ENCODE measurements at places on chromosomes 5 and 9.

- no peak for DNase-seq
Measured at GRCh38 chr5:174217527-174217926, 172.0 kb downstream of the NSG2 start.

DNA sequence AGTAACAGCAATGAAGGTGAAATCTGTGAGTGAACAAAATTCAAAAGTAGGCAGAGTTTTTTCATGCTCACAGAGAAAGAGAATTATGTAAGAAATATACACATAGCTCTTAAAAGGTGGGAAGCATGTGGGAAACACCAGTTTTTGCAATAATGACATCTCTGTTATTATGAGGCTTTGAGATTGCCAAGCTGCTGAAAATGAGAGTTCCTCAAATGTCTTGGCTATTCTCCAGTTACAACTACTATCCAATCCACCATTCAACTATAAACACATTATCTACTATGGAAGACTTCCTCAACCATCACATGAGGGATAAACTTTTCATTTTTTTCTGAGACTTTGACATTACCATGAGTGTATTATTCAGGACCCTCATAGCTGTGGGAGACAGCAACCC is 420.8 kb upstream of the ACTBL2 start:
- DNase-seq, result no peak

- DNase-seq, result no peak
Measured at GRCh38 chr9:36796671-36797419, 224.2 kb downstream of the MELK start.

DNA sequence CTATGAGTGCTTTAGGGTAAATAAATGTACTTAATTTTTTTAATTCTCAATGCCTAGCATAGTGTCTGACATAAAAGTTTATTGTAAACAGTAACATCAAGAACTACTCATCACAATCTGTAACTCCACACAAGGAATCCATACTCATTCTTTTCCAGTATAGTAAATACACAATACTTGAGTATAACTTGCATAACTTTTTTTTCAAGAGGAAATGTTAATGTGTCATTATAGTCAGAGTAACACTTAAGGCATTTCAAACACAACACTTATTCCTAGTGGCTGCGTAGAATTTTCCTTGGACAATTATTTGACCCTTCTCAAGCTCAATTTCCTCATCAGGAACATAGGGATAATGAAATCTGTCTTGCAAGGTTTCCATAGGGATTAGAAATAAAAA is 584.3 kb downstream of the CAAP1 start:
- no peak for DNase-seq

GRCh38 chr5:1959725-1960581 is 77.2 kb upstream of the IRX4 start:
- no peak for DNase-seq

- DNase-seq, result no peak
Measured at GRCh38 chr9:88996921-88997235, 5.6 kb downstream of the S1PR3 start.

DNA sequence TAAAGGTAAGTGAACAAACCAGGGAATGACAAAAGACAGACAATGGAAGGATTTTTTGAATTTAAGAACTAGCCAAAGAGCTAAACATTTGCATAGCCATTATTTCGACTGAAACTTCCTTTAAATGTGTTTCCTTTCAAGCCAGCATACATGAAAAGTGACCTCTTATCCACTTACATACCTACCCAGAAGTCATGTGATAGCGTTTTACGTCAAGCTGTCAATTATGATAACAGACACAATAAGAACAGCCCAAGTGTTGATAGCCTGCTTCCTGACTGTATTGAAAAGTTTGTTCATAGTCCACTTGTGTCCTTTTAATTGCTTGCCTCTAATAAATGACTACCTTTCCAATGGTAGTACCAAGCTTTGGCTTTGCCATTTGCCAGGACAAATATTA is 206.0 kb downstream of the NFIB start:
- no peak for DNase-seq

- no peak for DNase-seq
Measured at GRCh38 chr5:1137567-1138444, 25.9 kb upstream of the SLC12A7 start.

GRCh38 chr9:129888293-129889121 is 53.2 kb downstream of the USP20 start:
- DNase-seq, result peak; percentile 99

- no peak for DNase-seq
Measured at GRCh38 chr5:39503155-39503554, 78.4 kb upstream of the DAB2 start.

- DNase-seq, result no peak
Measured at GRCh38 chr5:32600054-32600622, 14.8 kb downstream of the SUB1 start.

DNA sequence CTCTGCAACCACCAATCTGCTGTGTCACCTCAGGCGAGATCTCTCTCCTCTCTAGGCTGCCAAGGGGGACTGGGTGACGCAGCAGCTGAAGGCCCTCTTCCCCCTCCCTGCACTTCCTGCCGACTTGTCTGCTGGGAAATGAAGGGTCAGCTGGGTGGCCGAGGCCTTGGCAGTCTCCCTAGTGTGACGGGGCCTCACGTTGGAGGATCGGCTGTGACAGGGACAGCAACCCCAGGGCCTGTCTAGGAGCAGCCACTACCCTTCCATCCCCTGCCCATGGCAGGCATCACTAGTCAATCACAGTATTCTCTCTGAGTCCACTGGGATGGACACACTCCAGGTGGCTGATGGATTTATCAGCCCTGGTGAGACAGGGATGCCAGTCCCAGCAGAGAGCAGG is 107.3 kb upstream of the SARDH start:
- DNase-seq, result no peak

GRCh38 chr9:124222109-124222508 is 35.6 kb upstream of the NEK6 start:
- no peak for DNase-seq

GRCh38 chr5:56142233-56142613 is 90.9 kb downstream of the ANKRD55 start:
- no peak for DNase-seq

DNA sequence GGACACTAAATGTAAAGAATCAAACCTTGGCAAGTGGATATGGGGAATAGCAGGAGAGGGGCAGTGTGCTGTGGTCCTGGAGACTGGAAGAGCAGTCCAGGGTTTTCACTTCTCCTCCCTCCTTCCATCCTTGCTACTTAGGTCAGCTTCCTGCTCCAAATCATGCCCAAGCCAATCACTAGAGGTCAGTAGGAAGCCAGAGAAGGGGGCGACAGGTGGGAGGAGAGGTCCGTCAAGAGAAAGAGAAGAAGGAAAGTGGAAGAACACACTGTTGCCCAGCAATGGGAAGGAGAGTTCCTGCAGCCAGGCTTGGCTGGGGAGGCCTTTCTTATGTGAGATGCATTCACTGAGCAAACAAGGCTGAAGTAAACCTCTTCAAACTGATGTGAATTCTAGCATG is 289.6 kb downstream of the DTWD2 start:
- no peak for DNase-seq

GRCh38 chr5:81506378-81506777 is 112.4 kb upstream of the ACOT12 start:
- DNase-seq, result no peak

GRCh38 chr5:103114440-103114839 is 5.5 kb downstream of the GIN1 start:
- no peak for DNase-seq

DNA sequence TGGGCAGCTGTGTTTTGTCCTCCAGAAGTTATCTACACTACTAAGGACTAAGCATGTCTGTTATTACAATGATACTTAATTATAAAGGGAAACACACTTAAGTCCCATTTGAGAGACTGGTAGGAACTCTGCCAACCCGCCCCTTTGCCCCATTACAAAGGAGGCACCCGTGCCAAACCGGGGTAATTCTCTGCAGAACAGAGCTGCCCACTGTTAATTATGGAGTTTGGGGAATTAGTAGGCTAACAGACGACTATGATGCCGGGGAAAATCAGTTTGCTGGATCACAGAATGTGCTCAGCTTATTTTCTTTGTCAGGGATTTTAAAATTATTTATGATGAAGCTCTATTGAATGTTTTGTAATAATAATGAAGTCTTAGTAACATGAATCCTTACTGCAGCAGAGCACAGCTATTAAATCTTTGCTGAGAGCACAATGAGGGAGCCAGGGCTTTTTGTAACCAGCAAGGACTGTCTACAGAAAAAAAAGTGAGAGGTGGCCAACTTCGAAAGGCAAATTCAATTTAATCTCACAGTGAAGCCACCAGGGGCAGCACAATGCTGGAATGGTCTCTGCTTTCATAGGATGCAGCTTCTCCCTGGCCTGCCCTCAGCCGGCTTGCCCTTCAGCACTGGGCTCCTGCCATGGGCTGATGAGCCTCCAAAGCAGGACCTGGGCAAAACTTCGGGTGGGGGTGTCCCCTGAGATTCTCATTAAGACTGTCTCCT is 134.5 kb downstream of the GNAQ start:
- DNase-seq, result no peak

DNA sequence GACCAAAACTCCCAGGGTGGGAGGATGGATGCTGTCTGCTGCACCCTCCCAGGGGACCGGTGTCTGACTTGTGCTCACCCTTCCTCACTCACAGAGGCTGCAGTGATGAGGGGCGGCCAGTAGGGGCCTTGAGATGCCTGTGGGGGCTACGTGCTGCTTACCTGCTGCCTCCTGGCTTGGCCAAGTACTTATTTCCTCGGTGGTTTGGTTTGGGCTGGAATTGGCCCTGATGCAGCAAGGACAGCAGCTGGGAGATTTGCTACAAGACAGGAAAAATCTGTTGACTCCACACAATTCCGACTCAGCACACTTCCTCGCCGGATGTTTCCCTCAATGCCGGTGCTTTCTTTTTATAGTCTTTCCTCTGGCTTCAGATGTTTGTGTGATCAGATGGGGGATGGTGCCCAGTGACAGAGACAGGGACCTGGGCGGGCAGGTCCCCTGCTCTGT is 6.6 kb downstream of the PCDH12 start:
- peak; percentile 37 for DNase-seq

DNA sequence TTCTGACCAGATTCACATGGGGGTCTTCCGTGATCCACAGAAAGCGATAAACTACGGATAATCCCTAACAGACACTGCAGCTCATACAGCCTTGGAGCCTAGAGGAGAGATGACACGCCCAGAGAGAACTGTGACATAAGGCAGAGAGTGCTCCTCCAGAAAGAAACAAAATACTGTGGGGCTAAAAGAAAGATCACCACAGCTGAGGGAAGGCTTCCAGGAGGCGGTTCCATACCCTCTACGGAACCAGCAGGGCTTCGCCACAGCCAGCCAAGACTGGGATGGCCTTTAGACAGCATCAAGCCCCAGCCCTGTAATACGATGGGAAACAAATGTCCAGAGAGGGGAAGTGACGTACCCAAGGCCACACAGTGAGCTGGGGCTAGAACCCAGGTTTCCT is 19.3 kb downstream of the GPX3 start:
- no peak for DNase-seq

DNA sequence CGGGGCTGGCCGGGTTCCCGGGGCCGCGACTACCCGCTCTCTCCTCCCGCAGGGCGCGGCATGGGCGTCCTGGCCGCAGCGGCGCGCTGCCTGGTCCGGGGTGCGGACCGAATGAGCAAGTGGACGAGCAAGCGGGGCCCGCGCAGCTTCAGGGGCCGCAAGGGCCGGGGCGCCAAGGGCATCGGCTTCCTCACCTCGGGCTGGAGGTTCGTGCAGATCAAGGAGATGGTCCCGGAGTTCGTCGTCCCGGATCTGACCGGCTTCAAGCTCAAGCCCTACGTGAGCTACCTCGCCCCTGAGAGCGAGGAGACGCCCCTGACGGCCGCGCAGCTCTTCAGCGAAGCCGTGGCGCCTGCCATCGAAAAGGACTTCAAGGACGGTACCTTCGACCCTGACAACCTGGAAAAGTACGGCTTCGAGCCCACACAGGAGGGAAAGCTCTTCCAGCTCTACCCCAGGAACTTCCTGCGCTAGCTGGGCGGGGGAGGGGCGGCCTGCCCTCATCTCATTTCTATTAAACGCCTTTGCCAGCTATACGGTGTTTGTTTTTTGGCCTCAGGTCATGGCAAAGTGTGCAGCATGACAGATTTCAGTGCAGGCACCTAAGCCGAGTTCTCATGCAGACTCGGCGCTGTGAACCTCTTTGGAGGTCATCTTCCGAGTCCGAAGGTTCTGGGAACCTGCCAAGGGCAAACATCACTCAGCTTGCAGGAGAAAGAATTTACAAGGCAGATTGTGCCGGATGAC is 516 bp downstream of the MRPL41 start:
- DNase-seq, result no peak

- DNase-seq, result no peak
Measured at GRCh38 chr9:76537150-76537646, 78.2 kb downstream of the GCNT1 start.

GRCh38 chr5:160082614-160083500 is 36.4 kb downstream of the PWWP2A start:
- no peak for DNase-seq

DNA sequence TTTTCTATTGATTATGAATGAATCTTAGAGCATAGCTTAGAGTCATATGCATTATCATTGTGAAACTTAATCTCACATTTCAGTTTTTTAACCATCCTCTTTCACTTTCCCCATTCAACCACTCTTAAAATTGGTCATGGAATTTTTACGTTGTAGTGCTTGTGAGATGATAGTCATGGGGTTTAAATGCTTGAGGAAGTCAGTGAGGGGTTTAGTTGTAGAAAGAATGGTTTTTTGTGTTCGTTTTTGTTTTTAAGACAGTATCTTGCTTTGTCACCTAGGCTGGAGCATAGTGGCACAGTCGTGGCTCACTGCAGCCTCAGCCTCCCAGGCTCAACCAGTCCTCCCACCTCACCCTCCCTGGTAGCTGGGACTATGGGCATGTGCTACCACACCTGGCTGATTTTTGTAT is 19.6 kb downstream of the UGCG start:
- DNase-seq, result no peak

- no peak for DNase-seq
Measured at GRCh38 chr5:142913728-142914338, 143.7 kb downstream of the ARHGAP26 start.

- peak; percentile 45 for DNase-seq
Measured at GRCh38 chr5:139745800-139746690, 49.6 kb upstream of the PSD2 start.

GRCh38 chr5:143968071-143968878 is 156.3 kb downstream of the HMHB1 start:
- DNase-seq, result peak; percentile 39

DNA sequence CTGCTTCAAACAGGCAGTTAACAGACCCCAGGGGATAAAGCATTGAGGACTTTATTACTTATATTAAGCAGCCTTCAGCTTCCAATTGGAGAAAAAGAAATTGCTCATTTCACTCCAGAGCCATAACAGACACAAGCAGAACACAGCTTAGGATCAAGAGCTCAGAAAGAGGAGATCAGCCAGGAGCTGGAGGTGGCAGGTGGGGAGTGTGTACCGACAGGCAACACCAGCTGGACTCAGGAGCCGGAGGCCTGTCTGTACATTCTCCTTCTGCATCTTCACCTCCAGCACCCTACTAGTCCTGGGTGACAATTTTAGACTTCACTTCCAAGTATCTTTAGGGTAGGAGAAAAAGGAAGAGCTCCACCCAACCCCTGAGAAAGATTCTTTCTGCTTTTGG is 35.8 kb downstream of the NRG2 start:
- DNase-seq, result no peak

All from CD4-positive, CD25-positive, alpha-beta regulatory T cell (primary cell).